ENCODE measurements at places on chromosomes 7 and 10.

DNA sequence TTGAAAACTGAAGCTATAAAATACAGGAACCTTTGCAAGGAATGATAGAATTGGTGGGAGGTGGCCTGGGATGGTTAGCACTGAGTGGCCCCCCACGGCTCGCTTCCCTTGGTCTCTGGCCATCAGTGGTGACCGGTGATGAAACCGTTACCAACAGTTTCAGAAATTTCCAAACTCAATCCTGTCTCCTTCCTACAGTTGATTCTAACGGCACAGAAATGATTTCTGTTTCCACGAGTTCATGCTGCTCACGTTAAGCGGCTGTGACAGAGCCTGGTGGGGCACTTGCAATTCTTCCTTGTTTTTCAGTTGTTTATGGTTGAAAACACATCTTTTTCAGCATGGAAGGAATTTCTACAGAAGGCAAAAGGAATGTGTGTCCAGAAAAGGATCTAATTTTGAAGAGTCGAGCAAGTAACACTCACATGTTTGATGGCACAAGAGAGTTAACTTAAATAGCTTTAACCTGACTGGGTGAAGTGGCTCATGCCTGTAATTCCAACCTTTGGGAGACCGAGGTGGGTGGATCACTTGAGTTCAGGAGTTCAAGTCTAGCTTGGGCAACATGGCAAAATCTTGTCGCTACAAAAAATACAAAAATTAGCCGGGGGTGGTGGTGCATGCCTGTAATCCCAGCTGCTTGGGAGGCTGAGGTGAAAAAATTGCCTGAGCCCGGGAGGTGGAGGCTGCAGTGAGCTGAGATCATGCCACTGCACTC lies 100.1 kb downstream of the DNAJB6 start:
- DNase-seq = no peak

DNA sequence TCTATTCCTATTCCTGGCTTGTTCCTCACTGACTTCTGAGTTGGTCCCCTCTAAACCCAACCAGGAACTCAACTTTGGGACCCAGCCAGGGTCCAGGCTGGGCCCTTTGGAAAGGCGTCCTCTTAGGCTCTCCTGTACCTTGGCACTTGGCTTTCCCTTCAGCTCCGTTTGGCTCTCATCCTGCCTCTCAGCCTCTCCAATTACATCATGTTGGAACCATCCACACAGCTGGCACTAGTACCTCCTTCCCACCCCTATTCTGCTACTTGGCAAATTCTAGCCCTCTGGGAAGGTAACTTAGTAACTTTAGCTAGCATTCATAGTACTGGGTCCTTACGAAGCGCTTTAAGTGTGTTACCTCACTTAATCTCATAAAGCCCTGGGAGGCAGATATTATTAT lies 205.3 kb upstream of the HABP2 start:
- DNase-seq = no peak

DNA sequence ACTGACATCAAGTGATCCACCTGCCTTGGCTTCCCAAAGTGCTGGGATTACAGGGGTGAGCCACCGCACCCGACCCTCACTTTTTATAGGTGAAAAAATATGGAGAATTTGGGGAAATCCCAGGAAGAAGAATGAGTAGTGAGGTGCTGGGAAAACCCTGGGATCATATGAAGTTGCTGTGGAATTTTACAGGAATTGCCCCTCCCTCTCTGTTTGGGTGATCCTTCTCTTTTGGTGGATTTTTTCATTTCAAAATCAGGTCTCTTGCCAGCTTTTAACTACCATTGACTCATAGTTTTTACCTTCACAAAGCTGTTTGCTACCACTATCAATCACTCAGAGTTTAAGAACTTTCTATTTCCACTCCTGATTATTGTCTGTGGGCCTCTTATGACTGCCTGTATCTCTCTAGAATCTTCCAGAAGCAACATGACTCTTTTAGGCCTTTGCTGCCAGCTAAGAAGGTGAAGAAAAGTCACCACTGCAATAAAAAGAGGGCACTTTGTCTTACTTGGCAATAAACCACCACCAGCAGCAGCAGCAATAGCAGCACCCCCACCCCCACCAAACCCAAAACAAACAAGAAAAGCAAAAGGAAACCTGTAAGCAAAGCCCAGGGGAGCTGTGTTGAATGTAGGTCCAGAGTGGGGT lies 4.0 kb upstream of the GIMAP8 start:
- DNase-seq = no peak

- no peak for DNase-seq
Observed at GRCh38 chr10:127194599-127194998, 1.8 kb downstream of the INSYN2A start.

GRCh38 chr10:32317795-32318357 lies 29.1 kb downstream of the EPC1 start:
- no peak for DNase-seq

DNA sequence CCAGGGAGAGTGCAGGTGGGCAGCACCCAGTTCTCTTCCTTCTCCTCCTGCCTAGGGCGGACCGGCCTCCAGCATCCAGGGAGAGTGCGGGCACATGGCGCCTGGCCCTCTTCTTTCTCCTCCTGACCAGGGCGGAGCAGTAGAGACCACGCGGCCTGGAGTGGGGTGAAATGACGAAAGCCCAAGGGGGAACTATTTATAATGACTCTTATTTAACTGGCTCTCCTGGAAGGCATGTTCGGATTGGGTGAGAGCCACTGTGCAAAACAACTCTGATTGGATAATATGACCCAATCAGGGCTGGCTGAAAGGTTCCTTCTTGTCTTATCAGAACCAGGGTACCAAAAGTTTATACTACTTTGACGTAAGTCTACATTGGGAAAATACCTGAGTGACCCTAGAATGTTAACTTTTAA lies 63.1 kb downstream of the ZNF37A start:
- DNase-seq = no peak

DNA sequence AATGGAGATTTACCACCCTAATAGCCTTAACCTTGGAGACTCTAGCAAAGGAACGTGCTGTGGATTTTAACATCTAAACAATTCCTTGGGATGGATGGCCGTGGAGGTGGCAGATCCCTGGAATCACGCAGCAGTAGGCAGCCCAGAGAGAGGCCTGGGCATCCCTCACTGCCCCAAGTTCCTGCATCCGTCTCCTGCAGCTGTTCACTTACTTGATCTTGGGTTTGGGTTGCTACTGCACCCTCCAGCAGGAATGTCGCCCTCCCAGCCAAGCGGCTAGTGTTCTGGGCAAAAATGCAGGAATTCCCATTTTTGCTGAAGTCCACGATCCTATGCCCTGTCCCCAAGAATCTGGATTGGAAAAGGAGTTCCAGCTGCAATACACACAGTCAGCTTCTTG lies 166.7 kb upstream of the SH2B2 start:
- DNase-seq = no peak

DNA sequence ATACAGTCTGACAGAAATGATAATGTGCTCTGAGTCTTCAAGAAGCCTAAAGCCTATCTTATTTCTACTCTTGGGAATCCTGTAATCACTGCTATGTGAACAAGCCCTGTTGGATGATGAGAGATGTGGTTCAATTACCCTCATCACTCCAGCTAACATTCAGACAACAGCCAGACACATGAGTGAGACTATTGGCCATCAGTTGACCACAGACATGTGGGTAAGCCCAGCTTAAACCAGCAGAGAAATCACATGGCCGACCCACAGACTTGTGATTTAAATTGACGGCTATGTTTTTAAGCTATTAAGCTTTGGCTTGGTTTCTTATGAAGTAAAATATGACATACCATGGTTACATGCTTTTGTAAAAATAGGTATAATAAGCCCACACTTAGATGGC lies 2.6 kb downstream of the MBL2 start:
- no peak for DNase-seq

DNA sequence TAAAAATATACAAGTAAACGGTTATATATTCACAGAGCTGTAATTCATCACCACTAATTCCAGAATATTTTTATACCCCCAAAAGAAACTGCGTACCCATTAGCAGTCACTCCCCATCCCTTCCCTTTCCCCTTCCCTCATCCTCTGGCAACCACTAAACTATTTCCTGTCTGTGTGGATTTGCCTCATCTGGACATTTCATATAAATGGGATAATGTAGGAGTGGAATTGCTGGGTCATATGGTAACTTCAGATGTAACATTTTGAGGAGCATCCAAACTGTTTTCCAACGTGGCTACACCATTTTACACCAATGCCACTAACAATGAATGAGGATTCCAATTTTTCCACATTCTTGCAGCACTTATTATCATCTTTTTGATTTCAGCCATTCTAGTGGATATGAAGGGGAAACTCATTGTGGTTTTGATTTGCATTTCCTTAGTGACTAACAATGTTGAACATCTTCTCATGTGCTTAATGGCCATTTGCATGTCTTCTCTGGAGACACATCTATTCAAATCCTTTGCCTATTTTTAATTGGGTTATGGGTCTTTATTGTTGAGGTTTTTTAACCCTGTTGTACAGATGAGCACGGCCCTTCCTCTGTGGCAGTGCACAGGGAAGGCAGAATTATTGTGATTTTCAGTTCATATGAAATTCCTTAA lies 79.2 kb downstream of the RBM20 start:
- DNase-seq = no peak
